ENCODE measurements at places on chromosomes 12 and 14. TPM values are rescaled to one million over a fixed set of nuclear protein-coding genes. Genes with fewer than 3 reads are reported as not detected.

Gene SERPINA6
- not detected for polyA plus RNA-seq

Gene KRT74
- not detected for polyA plus RNA-seq

- no peak for DNase-seq
Measured at GRCh38 chr14:29227631-29228030, 461.0 kb downstream of the FOXG1 start.

- no peak for DNase-seq
Measured at GRCh38 chr14:56276108-56276507, 157.9 kb downstream of the PELI2 start.

DNA sequence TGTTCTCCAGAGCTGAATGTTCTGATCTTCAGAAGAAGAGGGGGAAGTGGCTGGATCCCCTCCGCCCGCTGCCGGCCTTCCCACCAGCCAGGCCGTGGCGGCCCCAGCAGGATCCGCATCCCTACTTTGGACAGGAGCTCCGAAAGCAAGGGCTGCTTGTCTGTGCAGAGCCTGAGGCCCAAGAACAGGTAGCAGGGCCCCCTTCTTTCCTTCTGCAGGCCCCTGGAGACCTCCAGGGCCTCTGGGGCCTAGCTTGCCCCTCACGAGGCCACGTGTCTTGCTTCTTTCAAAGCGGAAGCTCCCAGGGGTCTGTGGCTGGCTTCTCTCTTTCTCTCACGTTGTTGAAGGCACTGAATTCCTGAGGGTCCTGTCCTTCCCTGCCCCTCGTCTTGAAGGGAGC is 13.2 kb downstream of the PGF start:
- DNase-seq, result no peak

- no peak for DNase-seq
Measured at GRCh38 chr12:52227606-52228166, 5.4 kb upstream of the KRT7 start.

GRCh38 chr12:115666168-115666567 is 611.3 kb downstream of the MED13L start:
- no peak for DNase-seq

Gene ABCC9
- 21.1 TPM for polyA plus RNA-seq

DNA sequence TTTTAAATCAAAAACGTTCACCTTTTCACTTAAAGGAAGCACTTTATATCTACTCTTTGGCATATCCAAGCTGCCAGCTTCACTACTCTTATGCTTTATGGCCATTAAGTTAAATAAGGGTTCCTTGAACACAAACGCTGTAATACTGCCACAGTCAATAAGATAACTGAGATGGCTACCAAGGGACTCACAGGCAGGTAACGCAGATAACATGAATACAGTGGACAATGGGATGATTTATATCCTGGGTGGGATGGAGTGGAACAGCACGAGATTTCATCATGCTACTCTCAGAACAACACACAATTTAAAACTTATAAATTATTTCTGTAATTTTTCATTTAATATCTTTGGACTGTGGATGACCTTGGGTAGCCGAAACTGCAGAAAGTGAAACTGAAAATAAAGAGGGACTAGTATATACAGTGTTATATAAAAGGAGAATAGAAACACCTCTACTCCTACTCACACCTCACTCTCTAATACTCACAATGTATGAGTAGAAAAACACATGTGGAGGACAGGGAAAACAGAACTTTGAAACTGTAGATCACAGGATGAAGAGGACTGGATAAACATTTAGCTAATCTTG is 367.3 kb downstream of the C12orf50 start:
- DNase-seq, result no peak

DNA sequence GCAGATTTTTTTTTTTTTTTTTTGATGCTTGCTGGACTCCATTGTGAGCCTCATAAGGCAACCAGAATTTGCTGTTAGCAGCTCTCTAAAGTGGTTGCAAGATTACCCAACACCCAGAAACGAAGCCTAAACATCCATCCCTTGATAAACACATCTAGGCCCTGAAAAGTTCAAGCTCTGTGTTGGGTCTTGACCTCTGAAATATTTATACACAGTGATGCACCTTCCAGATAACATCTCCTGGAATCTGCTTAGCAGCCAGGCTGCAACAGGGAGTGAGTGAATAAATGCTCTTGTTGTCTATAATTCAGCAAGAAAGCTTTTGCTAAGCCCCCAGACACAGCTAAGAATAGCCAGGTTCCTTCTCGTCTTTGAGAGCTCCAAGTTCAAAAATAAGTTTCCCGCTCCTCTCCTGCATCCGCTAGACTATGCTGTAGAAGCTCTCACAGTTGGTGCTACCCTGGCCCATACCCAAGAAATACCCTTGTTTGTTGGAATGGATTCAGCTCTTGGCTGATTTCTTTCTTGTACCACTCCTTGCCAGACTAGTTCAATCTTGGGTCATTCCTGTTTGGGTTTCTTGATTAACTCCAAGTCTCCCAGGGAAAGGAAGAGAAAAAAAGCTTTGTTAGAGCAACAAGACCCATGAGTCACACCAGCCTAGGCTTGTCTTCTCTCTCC is 610.6 kb upstream of the TBX3 start:
- DNase-seq, result no peak

Gene MUCL1
- polyA plus RNA-seq, result not detected

- DNase-seq, result no peak
Measured at GRCh38 chr14:75155169-75155568, 21.2 kb downstream of the TMED10 start.

DNA sequence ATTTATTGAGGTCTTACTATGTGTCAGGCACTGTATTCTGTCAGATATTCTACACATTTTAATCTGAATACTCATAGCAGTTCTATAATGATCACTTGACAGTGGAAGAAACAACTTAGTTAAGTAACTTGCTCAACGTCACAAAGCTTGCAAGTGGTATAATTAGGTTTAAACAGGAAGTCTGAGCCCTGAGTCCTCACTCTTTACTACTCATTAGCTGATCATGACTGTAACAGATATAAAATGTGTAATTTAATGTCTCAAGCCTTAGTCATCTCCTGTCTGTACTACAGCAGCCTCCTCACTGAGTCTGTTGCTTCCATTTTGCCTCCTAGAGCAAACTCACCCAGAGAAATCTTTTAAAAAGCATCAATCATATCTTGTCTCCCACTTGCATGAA is 38.9 kb downstream of the PPP4R4 start:
- no peak for DNase-seq

GRCh38 chr14:24182110-24182882 is 6.3 kb downstream of the IPO4 start:
- DNase-seq, result no peak

DNA sequence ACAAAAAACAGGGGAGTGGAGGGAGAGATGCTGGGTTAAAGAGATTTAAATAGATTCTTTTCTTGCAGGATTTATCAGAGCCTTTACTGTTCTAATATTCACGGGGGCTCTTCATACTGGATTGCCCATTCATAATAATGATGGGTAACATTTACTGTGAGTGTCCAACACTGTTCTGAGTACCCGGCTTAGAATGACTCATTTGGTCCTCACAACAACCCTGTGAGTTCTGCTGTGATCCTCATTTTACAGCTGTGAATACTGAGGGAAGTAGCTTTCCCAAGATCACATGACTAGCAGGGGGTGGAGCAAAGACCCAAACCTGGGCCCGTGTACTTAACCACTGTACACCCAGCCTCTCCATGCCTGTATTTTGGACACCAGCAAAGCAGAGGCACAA is 113.4 kb downstream of the NT5DC3 start:
- DNase-seq, result no peak

- no peak for DNase-seq
Measured at GRCh38 chr14:90402016-90402415, 5.2 kb downstream of the CALM1 start.
